Activated T-helper 9 cell treated with anti-CD3 and anti-CD28 coated beads, Interleukin-2, amount 50 U/mL, for 16 hours (primary cell): ENCODE measurements at places on chromosomes 11 and 22.

- DNase-seq: no peak
Observed at GRCh38 chr22:37501610-37502341, 15.6 kb upstream of the MFNG start.

- DNase-seq: no peak
Observed at GRCh38 chr22:45270095-45271020, 14.4 kb upstream of the UPK3A start.

DNA sequence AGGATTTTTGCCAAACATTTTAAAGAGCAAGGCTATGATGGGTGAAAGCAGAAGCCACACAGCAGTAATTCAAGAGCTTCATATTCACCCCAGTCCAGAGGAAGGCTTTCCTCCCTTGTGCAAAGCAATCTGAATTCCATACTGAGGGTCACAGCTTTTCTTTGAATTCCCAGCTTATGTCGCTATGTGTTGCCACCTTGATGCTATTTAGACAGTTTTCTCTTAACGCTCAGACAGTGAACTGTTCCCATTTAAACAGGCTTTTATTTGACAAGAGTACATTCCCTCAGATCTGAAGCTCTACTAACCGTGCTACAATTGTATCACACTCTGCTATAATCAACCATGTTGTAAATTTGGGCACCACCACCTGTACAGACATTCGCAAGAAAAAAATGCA is 279.7 kb downstream of the CADM1 start:
- DNase-seq: no peak

DNA sequence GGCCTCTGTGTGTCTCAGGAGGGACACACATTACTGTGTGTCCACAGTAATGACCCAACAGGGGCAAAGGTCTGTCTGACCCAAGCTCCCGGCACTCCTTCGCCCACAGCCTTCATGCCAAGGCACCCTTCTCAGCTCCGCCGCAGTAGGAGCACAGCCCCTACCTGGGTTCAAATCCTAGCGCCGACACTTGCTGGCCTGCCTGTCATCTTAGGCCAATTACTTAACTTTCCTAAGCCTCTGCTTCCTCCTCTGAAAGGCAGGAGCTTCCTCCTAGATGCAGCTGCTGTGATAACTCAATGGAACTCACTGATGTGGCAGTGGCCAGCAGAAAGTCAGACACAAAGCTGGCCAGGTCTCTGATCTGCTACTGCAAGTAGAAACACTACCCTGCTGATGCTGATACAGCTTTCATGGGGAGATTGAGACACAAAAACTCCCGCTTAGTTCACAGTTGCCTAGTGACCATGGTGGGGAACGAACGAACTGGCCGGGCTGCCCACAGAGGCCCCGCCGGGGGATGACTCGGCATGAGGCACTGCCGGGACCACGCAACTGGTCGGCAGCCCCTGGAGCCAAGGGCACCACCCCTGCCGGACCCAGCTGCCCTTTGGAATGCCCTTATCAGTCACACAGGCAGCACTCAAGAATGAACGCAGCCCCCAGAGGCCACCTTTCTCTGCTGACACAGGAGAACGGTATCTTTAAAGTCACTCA is 8.1 kb downstream of the EHD1 start:
- DNase-seq: no peak

- no peak for DNase-seq
Observed at GRCh38 chr22:31893460-31893859, 50.9 kb upstream of the YWHAH start.

- no peak for DNase-seq
Observed at GRCh38 chr11:103552086-103552485, 442.9 kb downstream of the DYNC2H1 start.

GRCh38 chr11:43311791-43312607 is at the start of gene API5:
API5 (plus strand) TSS chr11:43311996; CDS start chr11:43312128, 132 bp downstream.
- peak; percentile 88 for DNase-seq

DNA sequence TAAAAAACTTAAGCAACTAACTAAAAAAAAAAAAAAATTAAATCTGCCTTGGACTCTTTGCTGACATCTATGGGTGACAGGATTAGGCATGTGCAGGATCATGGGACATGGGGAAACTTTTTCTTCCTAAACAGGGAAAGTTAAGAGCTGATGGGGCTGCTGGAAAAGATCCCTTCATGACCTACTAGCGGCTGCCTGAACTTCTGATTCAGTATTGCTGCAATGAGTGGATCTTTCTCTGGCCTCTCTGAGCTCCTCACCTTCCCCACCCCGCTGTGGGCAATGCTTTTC is 25.0 kb downstream of the OR5A2 start:
- DNase-seq: no peak

DNA sequence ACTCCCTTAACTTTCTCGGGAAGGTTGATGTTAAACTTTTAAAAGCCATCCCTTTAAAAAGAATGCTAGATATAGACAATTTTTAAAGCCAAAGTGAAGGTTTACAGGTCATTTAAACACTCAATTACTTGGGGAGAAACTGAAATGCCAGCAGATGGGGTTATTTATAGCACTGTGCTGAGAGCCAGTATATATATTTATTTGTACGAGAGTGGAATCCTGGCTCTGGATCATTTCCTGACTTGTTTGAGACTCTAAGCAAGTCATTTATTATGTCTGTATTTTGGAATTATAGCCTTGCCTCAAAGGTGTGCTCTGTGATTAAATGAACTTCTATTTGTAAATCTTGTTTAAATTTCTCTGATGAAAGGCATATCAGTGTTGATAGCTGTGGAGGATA is 6.8 kb upstream of the ZBED5 start:
- DNase-seq: no peak

DNA sequence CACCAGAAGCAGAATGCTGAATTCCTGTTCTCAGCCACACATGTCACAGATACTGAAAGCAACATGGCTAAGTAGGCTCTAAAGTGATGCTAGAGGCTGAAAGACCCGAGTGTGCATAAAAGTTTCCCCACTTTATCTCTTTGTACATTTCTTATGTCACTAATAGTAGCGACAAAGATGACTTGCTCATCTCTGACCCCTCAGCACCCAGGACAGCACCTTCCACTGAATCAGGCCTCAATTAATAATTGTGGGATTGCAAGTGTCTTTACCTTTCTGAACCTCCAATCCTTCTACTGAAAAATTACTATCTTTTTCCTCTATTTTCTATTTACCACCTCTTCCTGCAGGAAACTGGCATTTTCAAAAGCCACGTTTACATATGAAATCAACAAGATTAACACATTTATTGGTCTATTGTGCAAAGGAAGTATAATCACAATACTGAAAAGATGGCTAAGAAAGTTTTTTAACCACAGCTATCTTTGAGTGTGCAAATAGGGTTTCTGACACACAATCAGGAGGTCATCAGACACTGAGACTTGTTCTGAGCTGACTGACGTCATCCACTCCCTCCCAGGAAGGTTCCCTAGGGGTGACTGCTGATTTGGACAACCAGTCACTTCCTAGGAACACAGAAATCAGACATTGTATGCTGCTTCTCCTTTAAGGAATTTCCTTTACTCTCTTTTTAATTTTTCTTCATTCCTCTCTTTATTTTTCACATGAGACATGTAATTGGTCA is 213.9 kb upstream of the ISX start:
- DNase-seq: no peak

DNA sequence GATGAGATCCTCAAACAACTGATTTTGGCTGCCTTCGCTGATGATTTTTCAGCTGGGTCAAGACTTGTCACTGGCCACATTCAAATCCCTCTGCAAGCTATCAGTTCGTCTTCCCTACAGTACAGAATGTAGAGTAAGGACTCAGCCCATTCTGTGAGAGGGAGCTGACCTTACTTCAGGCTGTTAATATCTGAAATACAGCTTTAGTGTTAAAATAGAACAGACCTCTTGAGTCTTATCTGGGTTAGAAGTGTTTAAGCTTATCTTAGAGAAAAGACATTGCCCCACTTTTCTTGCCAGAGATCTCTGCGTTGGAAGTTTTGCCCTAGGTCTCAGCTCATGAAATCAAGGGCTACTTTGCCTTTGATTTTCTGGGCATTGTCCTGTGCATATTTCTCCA is 383.4 kb upstream of the LARGE1 start:
- no peak for DNase-seq

GRCh38 chr11:282171-282570 is 4.0 kb downstream of the NLRP6 start:
- DNase-seq: no peak

GRCh38 chr11:132032555-132032954 is 662.1 kb downstream of the NTM start:
- no peak for DNase-seq

DNA sequence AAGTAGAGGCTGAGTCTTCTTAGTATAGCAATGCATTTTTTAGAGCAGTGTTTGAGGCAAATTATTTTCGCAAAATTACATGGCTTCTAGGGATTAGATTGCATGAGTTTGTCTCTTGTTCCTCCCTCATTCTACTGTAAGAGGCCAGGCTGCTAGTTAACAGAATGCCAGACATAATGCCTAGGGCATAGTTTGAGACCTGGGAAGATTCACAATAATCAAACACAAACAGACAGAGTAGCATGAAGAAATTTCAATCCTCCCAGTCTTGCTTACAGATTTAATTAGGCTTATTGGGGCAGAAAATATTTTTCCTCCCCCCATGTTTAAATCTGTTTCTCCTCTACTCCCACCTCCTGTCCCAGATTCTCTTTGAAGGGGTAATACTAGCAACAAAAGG is 48.3 kb downstream of the ARHGEF12 start:
- no peak for DNase-seq

- no peak for DNase-seq
Observed at GRCh38 chr11:95413761-95414160, 182.8 kb upstream of the SESN3 start.

DNA sequence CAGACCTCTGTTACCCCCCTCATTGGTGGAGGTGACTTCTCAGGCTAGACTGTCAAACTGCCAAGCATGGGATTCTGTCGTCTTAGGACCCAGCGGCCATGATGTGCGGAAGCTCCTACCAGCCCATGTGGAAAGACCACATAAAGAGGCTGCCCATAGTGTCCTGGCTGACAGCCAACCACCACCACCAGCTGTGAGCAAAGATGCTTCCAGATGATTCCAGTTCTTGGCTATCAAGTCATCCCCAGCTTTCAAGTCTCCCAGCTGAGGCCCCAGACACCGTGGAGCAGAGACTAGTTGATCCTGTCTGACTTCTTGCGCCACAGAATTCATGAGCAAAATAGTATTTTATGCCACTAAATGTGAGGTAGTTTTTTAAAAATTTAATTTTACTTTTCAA is 32.9 kb downstream of the SCUBE1 start:
- DNase-seq: no peak

GRCh38 chr22:38412435-38413084 is 42.4 kb downstream of the KCNJ4 start:
- DNase-seq: peak; percentile 18

DNA sequence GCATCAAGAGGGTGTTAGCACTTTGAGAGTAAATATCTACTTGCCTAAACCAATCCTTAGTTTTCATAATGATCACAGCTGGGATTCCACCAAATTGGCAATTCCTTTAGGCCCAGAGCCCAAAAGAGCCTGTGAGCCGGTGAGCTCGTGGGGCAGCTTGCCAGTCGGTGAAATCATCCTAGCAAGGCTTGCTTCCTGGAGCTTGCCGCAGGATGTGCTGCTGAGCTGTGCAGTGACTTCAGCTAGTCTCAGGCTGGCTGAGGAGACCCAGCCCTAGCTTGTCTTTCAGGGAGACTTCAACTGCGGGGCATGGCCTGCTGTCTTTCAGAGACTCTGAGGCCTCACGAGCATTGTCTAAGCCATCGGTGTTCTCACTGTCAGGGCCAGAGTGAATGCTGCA is 73.6 kb upstream of the SUSD2 start:
- DNase-seq: no peak

- DNase-seq: no peak
Observed at GRCh38 chr11:28026634-28027290, 81.2 kb downstream of the KIF18A start.

DNA sequence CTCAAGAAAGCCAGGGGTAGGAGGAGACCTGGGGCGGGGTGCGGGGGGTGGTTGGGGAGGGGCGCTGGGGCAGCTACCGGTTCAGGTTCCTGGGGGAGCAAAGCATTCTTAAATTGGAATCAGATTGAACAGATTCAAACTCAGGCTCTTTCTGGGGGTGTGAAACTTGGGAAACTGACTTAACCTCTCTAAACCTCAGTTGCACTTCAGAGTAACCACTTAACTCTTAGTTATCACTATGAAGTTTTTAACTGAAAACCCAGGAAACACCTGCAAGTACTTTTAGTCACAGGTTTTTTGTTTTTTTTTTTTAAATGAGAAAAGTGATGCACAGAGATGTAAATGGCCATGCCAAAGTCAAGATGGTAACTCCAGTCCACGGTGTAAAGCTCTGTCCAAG is 72.0 kb downstream of the RCN1 start:
- no peak for DNase-seq

DNA sequence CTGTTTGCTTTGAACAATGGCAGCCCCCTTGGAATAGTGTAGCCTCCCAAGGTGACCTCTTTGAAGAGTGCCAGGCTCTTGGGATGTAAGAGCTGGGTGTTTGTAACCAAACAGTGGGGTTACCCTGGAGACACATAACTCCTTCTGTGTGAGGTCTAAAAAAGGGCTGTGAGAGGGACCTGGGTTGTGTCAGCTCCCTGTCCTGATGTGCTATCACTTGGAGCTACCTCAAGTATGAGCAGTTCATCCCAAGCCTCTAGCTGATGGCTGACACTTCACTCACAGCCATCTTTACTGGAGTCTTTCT is 40.2 kb downstream of the TSPAN18 start:
- DNase-seq: no peak

- no peak for DNase-seq
Observed at GRCh38 chr22:25013607-25014006, 61.1 kb downstream of the KIAA1671 start.

- no peak for DNase-seq
Observed at GRCh38 chr22:42697542-42698013, 23.1 kb downstream of the A4GALT start.

DNA sequence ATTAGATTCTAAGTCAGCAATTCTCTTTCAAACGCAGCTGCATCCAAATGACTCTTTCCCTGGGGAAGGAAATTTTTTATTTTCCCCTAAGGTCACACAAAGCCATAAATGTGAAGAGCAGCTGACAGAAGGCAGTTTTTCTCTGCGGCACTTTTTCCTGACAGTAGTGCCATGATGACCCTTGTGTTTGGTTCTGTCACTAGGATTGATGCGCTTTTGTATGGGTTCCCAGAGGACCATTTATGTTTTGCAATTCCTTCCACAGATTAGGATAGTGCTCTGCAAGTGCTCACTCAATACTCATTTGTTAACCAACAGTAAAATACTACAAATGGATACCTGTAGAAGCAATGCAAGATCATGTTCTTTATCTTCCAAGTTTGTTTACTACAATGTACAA is 359.6 kb upstream of the CTSC start:
- DNase-seq: no peak

DNA sequence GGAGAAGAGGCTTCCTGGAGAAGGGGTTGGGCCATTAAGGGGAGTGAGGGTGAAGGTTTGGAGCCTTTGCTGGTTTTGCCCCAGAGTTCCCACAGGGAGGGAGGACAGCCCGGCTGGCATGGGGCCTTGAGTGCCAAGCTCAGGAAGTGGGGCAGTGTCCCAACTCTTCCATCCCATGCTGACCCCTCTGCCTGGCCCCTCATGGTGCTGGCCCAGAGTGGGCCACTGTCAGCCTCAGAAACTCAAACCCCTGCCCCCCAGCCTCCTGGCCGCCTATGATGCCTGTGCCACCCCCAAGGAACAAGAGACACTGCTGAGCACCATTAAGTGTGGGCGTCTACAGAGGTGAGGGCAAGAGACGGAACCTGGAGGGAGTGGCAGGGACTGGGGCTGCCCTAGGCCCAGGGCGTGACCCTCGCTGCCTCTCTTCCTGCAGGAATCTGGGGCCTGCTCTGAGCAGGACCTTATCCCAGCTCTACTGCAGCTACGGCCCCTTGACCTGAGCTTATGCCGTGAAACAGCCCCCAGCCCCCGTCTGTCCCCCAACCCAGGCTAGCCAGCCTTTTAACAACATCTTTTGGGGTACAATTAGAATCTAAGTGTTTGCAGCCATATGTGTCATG is 5.4 kb downstream of the MUS81 start:
- no peak for DNase-seq
